ENCODE measurements at places on chromosomes 6 and 20.

DNA sequence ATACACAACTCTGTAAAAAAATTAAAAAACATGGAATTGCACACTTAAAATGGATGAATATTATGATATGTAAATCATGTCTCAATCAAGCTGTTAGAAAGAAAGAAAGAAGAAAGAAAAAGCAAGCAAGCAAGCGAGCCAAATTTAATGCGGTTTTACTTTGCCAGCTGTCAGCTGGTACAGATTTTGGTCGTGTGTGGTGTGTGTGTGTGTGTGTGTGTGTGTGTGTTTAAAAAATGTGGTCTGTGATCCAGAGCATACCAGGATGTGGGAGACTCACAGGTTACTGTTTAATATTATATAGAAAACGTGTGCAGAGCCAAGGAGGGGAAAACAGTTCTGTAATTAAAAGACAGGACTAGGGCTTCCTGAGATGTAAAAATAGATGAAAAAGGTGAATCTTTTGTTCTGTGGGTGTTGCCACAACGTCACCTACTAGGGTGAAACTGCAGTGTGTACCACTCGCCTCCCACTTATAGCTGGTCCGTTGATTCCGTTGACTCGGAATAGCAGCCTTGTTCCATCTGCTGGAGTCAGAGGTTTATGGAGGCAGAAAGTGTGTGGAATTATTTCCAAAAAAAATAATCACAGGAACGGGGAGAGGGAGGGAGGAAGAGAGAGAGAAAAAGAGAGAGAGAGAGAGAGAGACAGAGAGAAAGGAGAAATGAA, 197.7 kb downstream of the BCAS1 start:
- no peak for DNase-seq

GRCh38 chr20:22795871-22796270, 211.5 kb upstream of the FOXA2 start:
- DNase-seq: peak; percentile 94

GRCh38 chr6:27374824-27375612, 13.5 kb upstream of the ZNF391 start:
- DNase-seq: peak; percentile 15

GRCh38 chr20:64234291-64234791, 21.2 kb upstream of the PCMTD2 start:
- DNase-seq: no peak

DNA sequence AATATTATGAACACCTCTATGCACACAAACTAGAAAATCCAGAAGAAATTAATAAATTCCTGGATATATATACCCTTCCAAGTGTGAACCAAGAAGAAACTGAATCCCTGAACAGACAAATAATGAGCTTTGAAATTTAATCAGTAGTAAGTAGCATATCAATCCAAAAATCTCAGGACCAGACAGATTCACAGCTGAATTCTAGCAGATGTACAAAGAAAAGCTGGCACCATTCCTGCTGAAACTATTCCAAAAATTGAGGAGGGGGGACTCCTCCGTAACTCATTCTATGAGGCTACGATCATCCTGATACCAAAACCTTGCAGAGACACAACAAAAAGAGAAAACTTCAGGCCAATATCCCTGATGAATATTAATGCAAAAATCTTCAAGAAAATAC, 67.0 kb upstream of the PDE7B start:
- no peak for DNase-seq

- DNase-seq: no peak
These were observed 3.2 kb upstream of the SIRPA start for GRCh38 chr20:1892119-1892385.

DNA sequence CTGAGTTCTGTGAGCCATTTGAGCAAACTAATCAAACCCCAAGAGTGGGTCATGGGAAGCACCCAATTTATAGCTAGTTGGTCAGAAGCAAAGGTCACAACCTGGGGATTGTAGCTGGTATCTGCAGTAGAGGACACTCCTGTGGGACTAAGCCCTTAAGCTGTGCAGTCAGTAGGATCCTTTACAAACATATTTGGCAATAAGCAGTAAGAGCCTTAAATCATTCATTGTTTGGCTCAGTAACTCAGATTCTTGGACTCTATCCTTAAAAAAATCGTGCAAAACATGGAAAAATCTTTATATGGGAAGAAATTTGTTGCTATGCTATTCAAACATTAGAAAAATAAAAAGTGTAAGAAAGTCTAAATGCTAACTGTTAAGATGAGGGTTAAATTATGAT, 29.9 kb downstream of the FRK start:
- no peak for DNase-seq

DNA sequence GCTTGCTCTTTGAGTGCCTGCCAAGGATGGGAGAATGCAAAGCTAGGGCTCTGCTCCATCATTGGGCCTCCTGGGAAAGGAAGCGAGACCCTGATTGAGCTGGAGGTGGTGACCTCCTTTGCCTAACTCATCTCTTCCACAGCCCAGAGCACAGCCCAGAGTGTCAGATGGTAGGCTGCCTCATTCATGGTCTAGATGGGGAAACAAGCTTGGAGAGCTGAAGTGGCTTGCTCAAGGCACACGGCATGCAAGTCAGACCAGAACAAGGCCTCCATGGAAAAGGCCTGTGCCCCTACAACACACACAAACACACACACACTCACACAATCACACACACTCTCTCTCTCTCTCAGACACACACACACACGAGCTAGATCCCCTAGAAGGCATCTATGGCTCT, 17.5 kb downstream of the TGM3 start:
- DNase-seq: no peak

DNA sequence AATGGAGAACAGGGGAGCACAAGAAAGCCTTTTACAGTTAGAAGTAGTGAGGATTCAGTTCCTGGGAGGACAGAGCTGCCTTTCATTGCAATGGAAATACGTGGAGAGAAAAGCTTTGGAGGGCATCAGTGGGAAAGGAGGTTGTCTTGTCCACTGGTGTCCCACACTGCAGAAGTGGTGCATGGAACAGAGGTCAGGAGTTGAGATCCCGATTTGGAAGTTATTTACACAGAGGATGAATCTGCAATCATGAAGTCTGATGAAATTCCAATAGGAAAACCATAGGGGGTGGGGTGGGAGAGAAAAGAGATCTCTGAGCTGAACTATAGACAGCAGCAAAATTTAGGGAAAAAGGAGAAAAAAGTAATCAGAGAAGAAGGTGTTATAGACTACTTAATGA, 33.6 kb downstream of the ADGRG6 start:
- no peak for DNase-seq

- DNase-seq: peak; percentile 72
These were observed 43.4 kb upstream of the CDYL start for GRCh38 chr6:4732691-4733315.

GRCh38 chr20:17171746-17172280, 55.0 kb upstream of the PCSK2 start:
- peak; percentile 36 for DNase-seq

- DNase-seq: no peak
These were observed at the start of gene FNDC11 for GRCh38 chr20:63553933-63554290. TSS of gene FNDC11 (plus strand) at chr20:63554159. CDS start at chr20:63555664, 1,505 bp downstream.

- DNase-seq: no peak
These were observed 3.5 kb upstream of the LBP start for GRCh38 chr20:38342713-38343310.
